ENCODE measurements at places on chromosomes 5 and 9. TPM values are rescaled to one million over a fixed set of nuclear protein-coding genes. Genes with fewer than 3 reads are reported as not detected.

KCNIP1 gene
- not detected for polyA plus RNA-seq

GRCh38 chr5:12772276-12772675, 868.0 kb upstream of the CTNND2 start:
- no peak for DNase-seq

- no peak for DNase-seq
Observed at GRCh38 chr9:89243296-89244061, 64.9 kb upstream of the SHC3 start.

GPX8 gene
- polyA plus RNA-seq = not detected

GRCh38 chr9:137319011-137319738, 17.1 kb upstream of the NRARP start:
- DNase-seq = no peak

MVB12B gene
- 2.5 TPM for polyA plus RNA-seq

GRCh38 chr9:134657666-134658377, 16.2 kb downstream of the COL5A1 start:
- DNase-seq = no peak

DNA sequence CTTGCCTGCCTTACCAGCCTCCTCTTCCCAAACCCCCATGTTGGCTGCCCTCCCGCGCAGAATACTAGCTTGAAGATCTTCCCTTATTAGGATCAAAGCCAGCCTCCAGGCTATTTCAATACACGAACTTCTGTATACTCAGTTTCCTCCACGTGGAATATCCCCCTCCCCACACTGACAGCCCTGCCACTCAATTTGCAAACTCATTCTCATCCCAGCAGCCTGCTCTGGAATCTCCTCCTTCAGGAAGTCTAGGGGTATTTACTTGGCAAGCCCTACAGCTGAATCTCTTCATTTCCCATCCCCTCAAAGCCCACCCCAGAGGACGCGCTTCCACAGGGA, 157.0 kb upstream of the SMIM23 start:
- no peak for DNase-seq

- no peak for DNase-seq
Observed at GRCh38 chr9:116115761-116116353, 37.7 kb upstream of the PAPPA start.

- DNase-seq = no peak
Observed at GRCh38 chr5:2207416-2208238, 324.9 kb upstream of the IRX4 start.

CTNNAL1 gene
- 0.90 TPM for polyA plus RNA-seq

PCDHB10 gene
- polyA plus RNA-seq = not detected

DNA sequence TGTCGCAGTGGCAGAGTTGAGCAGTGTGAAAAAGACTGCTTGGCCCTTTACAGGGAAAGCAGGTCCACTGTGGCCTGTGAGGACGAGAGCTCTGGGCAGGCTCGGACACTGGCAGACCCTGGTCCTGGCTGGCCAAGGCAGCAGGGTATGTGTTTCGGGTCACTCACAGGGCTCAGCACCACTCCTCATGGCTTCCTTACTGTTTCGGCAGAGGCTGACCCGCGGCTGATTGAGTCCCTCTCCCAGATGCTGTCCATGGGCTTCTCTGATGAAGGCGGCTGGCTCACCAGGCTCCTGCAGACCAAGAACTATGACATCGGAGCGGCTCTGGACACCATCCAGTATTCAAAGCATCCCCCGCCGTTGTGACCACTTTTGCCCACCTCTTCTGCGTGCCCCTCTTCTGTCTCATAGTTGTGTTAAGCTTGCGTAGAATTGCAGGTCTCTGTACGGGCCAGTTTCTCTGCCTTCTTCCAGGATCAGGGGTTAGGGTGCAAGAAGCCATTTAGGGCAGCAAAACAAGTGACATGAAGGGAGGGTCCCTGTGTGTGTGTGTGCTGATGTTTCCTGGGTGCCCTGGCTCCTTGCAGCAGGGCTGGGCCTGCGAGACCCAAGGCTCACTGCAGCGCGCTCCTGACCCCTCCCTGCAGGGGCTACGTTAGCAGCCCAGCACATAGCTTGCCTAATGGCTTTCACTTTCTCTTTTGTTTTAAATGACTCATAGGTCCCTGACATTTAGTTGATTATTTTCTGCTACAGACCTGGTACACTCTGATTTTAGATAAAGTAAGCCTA, 15.7 kb downstream of the SQSTM1 start:
- DNase-seq = peak; percentile 49

- no peak for DNase-seq
Observed at GRCh38 chr5:138743484-138743883, 9.7 kb upstream of the CTNNA1 start.

DAPK1 gene
- polyA plus RNA-seq = 0.47 TPM

DNA sequence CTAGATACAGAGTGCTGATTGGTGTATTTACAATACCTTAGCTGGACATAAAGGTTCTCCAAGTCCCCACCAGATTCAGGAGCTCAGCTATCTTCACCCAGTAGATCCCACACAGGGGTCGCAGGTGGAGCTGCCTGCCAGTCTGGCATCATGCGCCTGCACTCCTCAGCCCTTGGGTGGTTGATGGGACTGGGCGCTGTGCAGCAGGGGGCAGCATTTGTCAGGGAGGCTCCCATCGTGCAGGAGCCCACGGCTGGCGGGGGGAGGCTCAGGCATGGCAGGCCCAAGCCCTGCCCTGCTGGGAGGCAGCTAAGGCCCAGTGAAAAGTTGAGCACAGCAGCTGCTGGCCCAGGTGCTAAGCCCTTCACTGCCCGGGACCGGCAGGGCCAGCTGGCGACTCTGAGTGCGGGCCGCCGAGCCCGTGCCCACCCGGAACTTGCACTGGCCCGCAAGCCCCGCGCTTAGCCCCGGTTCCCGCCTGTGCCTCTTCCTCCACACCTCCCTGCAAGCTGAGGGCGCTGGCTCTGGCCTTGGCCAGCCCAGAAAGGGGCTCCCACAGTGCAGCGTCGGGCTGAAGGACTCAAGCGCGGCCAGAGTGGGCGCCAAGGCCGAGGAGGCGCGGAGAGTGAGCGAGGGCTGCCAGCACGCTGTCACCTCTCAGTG, 314.1 kb upstream of the ATP10B start:
- DNase-seq = no peak

DNA sequence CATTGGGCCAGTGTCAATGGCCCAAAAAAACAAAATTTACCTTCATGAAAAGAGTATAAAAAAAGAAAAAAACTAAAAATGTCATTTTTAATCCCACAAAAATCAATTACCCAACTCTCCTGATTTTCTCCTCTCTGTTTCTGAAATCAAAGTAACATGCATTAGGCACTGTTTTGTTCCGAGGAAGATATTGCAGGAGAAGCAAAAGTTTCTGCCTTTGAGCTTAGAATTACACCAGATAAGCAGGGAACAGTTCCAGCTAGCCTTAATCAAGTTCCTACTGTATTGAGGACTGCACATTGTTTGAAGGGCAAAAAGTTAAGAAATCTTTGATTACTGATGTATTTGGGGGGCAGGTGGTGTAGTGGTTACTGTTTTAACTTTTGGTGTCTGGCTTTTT, 1.1 kb upstream of the PRKAA1 start:
- DNase-seq = no peak

GRCh38 chr9:95729669-95730368, 145.7 kb upstream of the ERCC6L2 start:
- no peak for DNase-seq

Data from naive B cell (primary cell).